Kidney epithelial cell (primary cell): ENCODE measurements at places on chromosomes 7 and 10.

GRCh38 chr10:122458693-122459092 lies 2.7 kb upstream of the HTRA1 start:
- no peak for DNase-seq

- DNase-seq, result no peak
Observed at GRCh38 chr10:125961743-125962142, 65.4 kb downstream of the FANK1 start.

DNA sequence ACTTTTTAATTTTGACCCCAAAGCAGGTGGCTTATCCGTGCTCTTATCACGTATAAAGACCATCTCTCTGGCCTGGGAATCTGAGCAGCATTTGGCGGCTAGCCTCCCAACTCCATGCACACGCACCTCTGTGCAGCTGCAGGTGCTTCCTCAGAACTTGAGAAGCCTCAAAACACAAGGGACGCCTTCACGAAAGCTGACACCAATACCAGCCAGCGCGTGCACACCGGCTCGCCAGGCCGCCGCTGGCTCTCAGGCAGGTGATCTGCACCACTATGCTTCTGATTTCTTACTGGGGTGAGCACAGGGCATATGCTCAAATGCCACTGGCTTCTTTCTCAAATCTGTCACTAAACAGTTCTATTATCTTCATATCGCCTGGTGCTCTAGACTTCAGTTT lies 145.0 kb downstream of the PARD3 start:
- DNase-seq, result no peak

GRCh38 chr10:115427611-115428010 lies 334.4 kb downstream of the ATRNL1 start:
- no peak for DNase-seq

DNA sequence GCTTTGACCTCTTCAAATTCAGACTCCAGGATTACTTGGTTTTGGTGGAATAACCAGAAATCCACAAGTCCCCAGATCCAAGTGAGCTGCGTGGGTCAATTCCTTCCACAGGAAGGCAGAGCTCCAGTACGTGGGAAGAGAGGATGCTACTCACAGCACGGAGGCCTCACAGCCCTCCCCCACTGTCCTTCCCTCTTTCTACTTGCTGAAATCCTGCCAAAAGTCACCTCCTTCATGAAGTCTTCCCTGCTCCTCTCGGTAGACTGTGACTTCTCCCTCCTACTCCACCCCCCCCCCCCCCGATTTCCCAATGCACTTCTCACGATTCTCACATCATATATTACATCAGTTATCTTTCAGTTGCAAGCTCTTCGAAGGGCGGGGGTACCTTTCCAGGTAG lies 12.3 kb downstream of the CAMK2G start:
- DNase-seq, result no peak

- DNase-seq, result no peak
Observed at GRCh38 chr10:62636825-62637248, 167.7 kb upstream of the ADO start.
